ENCODE measurements at places on chromosomes 7 and 10.
A peak's percentile ranks its signal among the peaks of the same experiment; 100 is the strongest.

DNA sequence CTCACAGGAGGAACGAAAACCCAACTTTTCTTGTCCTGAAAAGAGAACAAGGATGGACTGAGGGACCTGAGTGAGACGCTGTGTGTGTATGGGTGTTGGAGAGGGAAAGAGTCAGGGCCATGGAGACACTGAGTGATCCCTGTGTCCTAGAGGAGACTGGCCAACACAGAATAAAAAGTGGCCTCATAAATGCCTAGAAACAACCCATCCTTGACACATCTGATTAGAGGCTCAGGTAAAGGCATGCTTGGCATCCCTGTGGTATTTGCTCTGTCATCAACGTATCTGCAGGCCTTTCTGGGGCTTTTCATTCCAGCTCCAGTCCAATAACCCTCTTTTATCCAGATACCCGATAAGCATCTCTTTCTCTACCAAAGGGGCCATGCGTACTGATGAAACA, 86.3 kb downstream of the FGFR2 start:
- no peak for DNase-seq

GRCh38 chr10:84333864-84334451, 5.6 kb downstream of the CCSER2 start:
- DNase-seq, result peak; percentile 73

GRCh38 chr10:126496771-126497545, 108.7 kb upstream of the ADAM12 start:
- DNase-seq, result no peak

DNA sequence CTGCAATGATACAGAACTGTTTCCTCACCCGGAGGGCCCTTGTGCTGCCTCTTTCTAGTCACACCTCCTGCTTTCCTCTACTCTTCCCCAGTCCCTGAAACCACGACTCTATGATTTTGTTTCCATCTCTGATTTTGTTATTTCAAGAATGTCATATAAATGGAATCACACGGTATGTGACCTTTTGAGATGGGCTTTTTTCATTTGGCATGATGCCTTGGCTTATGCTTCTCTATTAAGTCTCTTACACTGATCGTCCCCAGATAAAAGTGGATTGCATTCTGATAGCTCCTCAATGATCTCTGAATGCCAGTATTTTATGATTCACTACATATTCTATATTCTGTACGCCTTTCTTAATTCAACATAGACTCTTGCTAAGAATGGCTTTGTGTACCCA, 78.2 kb downstream of the GALNT11 start:
- DNase-seq, result no peak

DNA sequence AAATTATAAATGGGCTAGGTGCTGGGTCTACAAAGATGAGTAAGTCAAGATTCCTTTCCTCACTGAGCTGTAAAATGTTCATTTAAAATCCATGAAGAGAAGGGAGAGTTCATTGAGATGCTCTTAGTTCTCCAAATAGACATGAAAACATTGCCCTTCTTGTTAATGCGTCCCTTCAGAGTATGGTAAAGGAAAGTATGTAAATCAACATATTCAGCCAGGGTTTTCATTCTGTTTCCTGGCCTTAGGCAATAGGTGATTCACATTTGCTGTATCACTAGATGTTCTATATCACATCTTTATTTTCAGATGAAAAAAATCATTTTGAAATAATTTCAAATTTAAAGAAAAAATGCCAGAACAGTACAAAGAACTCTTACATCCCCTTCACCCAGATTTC, 5.4 kb downstream of the ANKIB1 start:
- DNase-seq, result no peak

DNA sequence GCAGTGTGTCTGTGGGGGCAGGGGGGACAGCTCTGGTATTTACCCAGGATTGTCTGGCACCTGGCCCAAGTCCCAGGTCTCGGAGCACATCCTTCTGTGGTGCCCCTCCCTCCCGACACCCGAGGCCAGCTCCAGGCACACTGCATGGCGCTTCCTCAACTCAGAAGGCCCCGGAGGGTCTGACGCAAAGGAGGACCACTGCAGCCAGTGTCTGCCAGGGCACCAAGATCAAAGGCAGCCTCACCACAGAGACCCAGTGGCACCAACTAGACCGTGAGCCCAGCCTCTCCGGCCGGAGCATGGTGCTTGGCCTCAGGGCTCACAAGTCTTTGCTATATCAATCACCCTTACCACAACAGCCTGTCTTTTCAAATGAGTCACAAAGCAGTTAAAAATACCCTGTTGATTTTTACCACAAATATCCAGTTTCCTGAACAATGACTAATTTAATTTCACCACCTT, 99.3 kb upstream of the DDC start:
- DNase-seq, result no peak

GRCh38 chr10:96646301-96646700, 59.5 kb upstream of the TM9SF3 start:
- no peak for DNase-seq

- no peak for DNase-seq
Observed at GRCh38 chr10:30637881-30638467, 8.4 kb upstream of the LYZL2 start.

- peak; percentile 63 for DNase-seq
Observed at GRCh38 chr7:139645572-139646523, 122.4 kb downstream of the CLEC2L start.

DNA sequence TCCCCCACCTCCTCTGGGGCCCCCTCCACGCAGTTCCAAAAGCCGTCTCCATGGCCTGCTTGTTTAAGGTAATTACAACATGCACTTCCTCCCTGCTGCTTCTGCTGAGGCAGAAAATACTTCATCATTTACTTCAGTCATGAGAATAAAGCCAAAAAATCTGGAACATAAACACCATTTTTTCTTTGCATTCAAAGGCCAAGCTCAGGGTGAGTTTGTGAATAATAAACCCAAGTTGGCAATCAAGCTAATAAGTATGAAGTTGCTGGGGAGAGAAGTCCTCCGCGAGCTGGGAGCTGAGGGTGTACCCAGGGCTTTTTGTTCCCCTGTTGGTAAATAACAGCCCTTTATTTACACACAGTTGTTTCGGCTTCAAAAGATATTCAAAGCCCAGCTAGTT, 70.5 kb downstream of the FAM204A start:
- DNase-seq, result no peak

DNA sequence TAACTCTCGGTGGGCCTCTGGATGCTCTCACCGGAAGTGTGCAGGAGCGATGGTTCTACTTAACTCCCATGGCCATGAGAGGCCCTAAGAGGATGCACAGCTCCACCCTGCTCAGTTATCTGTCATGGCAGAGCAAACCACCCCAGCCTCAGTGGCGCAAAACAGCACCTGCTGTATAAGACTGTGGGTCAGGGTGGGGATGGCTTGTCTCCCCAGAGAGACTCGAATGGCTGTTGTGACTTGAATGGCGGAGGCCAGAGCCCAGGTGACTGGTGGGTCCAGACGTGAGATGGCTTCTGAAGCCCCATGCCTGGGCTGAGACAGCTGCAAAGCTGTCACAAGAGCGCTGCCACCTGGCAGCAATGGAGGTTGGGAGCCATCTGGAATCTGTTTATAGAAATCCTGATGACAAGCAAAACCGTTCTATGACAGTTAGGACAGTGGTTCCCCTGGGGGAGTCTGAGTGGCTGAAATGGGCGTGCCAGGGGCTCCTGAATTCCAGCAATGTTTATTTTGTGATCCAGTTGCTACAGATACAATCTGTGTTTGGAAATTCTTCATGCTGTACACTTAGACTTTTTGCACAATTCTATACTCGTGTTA, 490.5 kb downstream of the TCERG1L start:
- DNase-seq, result no peak

- no peak for DNase-seq
Observed at GRCh38 chr10:102148275-102148674, 3.9 kb upstream of the NOLC1 start.

DNA sequence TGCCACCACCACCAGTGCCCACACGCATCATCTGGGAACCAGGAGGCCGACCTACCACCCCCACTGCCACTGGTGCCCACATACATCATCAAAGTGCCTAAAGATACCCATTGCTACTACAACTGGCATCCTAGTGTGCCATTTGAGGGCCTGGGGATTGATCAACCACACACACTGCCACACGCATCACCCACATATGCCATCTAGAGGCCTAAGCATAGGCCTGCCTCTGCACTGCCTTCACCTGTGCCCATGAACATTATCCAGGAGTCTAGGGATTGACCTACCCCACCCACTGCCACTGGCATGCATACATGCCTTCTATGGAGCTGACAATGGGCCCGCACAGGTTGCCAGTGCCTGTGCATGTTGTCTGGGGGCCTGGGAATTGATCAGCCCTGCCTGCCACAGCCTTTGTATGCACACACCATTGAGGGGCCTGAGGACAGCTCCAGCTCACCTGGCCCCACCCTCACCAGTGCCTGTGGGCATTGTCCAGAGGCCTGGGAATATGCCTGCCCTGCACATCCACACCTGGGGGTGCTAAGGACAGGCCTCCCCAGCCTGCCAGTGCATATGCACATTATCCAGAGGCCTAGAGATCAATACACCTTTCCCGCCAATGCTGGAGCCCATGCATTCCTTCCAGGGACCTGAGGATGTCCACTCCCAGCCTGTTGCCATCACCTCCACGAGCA, 64.3 kb upstream of the TRIL start:
- DNase-seq, result no peak

GRCh38 chr10:76245951-76246495, 814.6 kb downstream of the LRMDA start:
- no peak for DNase-seq

- no peak for DNase-seq
Observed at GRCh38 chr7:85125176-85125575, 61.7 kb downstream of the SEMA3D start.

DNA sequence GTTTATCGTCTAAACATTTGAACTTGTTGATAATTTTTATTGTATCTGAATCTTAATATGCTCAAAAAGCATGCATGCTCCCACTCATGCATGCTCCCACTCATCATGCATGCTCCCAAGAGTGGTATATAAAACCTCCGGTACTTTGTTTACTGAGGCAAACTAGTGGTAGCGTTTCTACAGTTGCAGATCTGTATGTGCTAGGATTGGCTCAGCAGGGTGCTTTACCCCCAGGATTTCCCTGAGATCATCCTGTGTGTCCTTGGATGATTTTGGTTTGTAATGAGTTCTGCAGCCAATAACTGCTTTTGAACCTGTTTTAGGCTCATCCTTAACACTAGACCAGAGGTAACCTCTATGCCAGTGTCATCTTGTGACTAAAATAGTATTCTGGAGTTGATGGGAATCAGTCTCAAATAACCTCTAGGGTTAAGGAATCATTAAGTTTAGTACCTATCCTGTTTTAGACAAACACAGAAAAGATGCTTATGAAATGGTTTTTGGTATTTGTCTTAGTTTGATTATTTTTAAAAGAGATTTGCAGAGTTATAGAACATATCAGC, 40.4 kb downstream of the PHTF2 start:
- DNase-seq, result no peak

GRCh38 chr7:143305423-143306070, 10.4 kb upstream of the CLCN1 start:
- peak; percentile 59 for DNase-seq

GRCh38 chr7:81956520-81956919, 186.7 kb upstream of the HGF start:
- no peak for DNase-seq

GRCh38 chr7:55163733-55164132, 144.9 kb downstream of the EGFR start:
- no peak for DNase-seq

DNA sequence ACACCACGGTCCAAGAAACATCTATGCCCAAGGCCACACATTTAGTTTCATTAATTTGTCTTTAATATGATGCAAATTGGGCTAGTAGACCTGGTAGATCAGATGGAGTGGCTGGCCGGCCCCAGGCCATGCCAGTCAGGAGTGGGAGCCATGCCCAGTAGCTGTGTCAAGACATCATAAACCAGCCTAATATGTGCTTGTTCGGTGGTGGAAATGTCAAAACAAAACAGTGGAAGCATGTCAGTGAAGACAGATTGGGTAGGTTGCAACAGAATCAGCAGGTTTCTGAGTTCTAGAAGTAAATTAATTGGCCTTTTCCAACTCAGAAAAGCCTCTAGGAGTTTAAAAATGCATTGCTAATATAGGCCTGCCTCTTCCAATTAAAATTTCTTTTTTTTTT, 124.7 kb downstream of the NRP1 start:
- no peak for DNase-seq

DNA sequence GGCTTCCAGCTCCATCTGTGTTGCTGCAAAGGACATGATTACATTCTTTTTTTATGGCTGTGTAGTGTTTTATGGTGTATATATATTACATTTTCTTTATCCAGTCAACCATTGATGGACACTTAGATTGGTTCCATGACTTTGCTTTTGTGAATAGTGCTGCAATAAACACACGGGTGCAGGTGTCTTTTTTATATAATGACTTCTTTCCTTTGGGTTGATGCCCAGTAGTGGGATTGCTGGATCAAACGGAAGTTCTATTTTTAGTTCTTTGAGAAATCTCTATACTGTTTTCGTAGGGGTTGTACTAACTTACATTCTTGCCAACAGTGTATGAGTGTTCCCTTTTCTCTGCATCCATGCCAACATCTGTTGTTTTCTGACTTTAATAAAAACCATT, 189.7 kb downstream of the ACTR3B start:
- no peak for DNase-seq

DNA sequence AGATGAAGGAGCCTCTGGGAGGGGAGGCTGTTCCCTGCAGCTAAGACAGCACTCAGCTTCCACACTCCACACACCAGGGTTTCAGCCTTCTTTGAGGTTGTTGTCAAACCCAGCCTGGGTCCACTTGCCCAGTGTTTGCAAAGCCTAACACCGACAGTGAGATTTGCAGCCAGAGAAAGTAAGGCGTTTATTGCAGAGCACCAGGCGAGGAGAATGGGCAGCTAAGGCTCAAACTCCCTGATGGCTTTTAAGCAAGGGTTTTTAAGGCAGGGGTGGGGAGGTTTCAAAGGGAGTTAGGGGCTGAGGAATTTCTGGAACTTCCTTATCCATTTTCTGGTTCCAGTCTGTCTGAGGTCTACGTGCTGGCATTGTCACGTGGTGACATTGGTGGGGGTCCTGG, 4.7 kb upstream of the ZNF775 start:
- DNase-seq, result no peak

DNA sequence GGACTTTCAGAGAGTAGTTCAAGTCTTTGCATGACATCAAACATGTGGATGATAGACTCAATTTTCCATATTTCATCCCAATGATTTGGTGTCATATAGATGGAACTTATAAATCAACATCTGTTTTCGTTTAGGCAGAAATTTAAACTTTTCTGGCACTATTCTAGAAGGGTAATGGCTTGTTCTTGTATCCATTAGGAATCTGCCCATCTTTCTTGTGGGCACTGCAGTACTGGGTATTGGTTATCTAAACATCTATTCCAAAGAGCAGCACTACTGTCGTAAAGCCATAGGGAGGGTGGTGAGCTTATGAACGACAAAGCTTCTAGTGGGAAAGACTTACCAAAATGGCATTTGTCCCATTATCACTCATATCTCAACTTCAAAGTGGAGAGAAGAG, 273.5 kb downstream of the TWIST1 start:
- no peak for DNase-seq

- no peak for DNase-seq
Observed at GRCh38 chr7:65325793-65326432, 47.7 kb upstream of the ZNF92 start.

DNA sequence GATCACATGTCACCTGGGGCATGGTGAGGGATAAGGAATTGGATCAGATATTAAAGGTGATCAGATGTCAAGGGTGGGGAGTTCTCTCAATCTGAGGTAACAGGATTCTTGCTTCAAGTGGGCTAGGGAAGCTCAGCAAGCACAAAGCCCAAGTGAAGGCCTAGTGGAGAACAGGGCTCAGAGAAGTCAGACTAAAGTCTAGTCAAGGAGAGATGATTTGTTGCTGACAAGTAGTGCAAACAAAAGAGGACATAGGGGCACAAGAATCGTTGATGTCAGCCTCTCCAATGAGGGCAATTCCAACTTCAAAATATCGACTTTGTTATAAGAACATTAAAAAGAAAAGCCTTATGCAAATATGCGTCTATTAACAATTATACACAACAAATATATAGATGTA, 852.8 kb upstream of the CELF2 start:
- DNase-seq, result no peak

All from stimulated activated CD8-positive, alpha-beta memory T cell treated with anti-CD3 and anti-CD28 coated beads, Interleukin-7, amount 100 ng/mL, for 4 hours (primary cell).